ENCODE measurements at places on chromosomes 13 and 19.

DNA sequence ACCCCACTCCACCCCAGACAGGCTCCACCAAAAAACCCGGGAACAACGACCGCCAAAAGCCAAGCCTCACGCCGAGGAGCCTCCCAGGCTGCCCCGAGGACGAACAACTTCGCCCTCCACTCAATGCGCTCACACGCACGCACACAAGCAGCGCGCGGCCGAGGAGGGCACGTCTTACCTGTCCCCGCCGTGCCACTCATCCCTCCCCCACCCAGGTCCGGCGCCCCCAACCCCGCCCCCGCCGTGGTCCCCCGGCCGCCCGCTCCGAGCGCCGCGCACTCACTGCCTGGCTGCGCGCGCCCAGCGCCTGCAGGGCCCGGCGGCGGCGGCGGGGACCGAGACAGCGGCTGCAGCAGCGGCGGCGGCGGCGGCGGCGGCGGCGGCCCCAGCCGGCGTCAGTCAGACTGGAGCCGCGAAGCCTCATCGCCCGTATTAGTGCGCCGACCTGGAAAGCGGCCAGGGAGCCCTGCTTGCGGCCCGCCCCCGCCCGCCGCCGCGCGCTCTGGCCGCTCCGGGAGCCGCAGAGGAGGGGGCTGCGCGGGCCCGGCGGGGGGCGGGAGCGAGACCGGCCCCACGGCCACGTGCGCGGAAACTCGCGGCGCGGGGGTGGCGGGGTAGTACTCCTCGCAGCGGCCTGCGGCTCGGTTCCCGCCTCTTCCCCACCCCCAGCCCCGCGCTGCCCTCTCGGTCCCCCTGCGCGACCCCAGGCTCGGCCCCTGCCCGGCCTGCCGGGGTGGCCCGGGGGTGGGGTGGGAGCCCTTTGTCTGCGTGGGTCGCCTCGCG is at the start of gene SMAD9:
Gene SMAD9, minus strand, starts transcription at position 406 of the 783 bp plus-strand sequence. CDS start 40,549 bp downstream, outside the sequence.
- no peak for DNase-seq

- no peak for DNase-seq
Measured at GRCh38 chr13:94495806-94496205, 16.3 kb upstream of the DCT start.

- DNase-seq, result no peak
Measured at GRCh38 chr13:21106089-21106488, 44.7 kb upstream of the LATS2 start.

- DNase-seq, result no peak
Measured at GRCh38 chr13:96621634-96622183, 372.6 kb downstream of the OXGR1 start.

Data from NCI-H524 treated with DMSO at 0.1 percent for 48 hours (cell line).